ENCODE measurements at places on chromosomes 1 and 21.

DNA sequence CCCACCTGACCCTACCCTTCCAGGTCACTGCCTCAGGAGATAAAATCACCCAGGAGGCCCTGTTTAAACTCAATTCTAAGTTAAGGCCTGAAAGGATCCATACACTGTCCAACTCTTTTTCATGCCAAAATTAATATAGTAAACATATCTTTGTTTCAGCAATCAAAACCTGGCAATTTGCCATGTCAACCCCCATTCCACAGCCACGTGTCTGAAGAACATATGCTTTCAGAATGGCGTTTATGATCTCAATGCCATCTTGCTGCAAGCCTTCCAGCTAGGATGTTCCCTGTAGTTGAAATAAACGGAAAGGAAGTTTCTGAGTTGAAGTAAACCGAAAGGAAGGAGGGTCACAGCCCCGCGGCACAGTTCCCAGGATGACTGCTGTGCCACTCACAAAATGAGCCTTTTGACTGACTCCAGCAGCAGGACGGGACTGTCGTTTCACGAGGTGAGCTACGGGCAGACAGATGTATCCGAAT lies 472.0 kb downstream of the SMYD3 start:
- DNase-seq, result no peak

- DNase-seq, result no peak
Measured at GRCh38 chr1:5110508-5110907, 456.1 kb downstream of the AJAP1 start.

DNA sequence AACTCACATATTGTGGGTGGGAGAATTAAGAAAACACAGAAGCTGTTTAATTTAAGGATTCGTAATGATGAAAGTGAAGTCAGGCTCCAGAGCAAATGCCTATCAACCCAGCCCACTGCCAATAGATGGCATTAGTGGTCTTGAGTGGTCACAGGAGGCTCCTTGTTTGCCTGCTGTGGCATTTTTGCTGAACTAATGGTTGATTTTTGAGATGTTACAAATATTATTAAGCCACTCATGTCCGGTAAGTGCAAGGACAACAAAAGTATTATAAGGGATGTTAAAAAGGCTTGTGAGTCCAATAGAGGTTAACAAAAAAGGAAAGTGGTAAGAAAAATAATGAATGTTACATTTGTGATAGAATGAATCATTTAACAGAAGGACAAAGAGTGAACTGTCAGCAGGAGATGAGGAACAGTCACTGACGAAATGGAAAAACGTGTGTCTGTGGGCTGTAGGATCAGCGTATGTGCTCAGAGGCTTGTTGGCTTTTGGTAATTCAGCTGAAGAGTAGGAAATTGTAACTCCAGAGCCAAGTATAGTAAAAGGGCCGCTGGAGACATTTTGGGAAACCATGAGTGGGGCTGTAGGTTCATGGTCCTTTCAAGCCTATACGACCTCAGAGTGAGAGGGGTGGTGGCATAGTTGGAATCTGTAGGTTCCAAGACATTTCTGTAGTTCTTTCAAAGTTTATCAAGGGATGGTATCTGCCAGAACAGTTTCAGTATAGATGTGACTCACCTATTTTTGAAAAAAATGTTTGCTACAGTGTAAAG lies 11.2 kb downstream of the SFT2D2 start:
- DNase-seq, result no peak

DNA sequence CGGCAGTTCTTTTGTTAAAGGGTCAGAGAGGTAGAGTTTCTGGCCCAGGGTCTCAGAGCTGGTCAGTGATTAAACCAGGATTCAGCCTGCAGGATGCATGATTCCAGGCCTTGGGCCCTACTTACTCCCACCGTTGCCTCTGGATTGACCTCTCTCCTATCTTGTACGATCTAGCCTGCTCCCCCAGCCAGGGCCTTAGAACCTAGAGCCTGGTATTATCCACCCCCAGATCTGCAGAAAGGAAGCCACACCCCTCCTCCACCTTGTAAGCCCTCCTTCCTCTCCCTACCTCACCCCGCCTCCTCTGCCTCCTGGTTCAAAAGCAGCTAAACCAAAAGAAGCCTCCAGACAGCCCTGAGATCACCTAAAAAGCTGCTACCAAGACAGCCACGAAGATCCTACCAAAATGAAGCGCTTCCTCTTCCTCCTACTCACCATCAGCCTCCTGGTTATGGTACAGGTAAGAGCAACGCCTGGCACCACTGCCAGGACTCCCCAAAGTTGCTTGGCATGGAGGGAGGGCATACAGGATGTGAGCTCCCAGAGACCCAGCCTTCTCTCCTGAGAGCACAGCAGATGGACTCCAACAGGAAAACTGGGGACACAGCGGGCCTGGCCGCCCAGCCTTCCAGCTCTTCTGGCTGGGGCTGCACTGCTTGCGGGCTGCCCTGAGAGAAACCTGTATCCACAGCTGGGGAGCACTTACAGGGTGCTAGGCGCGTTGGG lies at the start of gene CD52:
Gene CD52 (plus strand): TSS at position 347 of the 726 bp plus-strand sequence. CDS start 60 bp downstream, at position 407.
- DNase-seq, result peak; percentile 36

DNA sequence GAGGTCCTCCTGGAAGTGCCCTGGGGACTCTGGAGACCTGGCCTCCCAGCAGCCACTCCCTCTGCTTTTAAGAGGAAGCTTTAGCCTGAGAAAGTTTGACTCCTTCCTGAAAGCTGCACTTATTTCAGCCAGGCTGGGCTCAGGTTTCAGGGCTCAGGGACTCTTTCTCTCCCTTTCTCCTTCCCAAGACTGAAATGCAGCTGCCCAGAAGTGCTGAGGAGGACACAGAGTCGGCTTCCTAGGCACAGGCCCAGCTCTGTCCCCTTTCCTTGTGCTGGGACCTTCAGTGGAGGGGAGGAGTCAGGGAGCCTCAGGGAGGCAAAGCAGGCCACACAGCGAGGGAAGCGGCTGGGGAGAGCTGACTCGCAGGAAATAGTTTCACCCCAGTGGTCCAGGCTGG lies 137.3 kb downstream of the NAV1 start:
- no peak for DNase-seq

GRCh38 chr1:169514566-169515270 lies 29.0 kb upstream of the SLC19A2 start:
- no peak for DNase-seq

DNA sequence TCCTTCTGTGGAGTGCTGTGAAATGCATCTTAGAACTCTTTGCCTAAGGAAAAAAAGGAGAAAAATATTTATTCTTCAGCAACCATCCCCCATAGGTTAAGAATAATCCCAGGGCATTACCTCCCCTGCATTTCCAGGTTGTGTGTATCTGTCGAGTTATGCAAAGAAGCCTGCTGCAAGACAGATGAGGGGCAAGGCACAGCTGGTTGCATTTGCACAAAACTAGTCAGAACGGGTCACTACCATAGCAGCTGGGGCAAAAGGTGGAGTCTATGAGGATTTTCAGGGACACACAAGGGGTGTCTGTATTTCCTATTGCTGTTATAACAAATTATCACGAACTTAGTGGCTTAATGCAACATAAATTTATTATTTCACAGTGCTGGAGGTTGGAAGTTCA lies 443.4 kb upstream of the C1orf87 start:
- DNase-seq, result no peak

GRCh38 chr1:221084681-221085080 lies 205.4 kb downstream of the HLX start:
- DNase-seq, result no peak

- DNase-seq, result no peak
Measured at GRCh38 chr21:26833460-26833939, 11.7 kb downstream of the ADAMTS1 start.

- no peak for DNase-seq
Measured at GRCh38 chr1:161502641-161503393, 2.4 kb upstream of the FCGR2A start.

- DNase-seq, result no peak
Measured at GRCh38 chr1:186993996-186994395, 165.2 kb downstream of the PLA2G4A start.

DNA sequence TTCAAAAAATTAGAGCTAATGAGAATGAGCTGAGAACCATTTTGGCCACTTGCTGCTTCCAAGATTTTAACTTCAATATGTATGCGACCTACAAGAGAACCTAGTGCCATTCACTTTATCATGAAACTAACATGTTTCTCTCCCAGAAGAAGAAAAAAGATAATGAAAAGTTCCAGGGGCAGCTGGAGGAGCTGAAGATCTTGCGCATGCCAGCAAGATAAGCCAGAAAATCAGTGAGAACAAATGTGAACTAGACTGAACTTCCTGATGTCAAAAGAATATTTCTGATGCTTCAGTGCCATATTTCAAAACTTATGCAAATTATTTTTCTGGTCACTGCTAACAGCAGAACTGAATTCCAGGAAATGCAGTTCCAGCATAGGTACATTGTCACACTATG lies 1265.1 kb downstream of the BRINP3 start:
- no peak for DNase-seq

DNA sequence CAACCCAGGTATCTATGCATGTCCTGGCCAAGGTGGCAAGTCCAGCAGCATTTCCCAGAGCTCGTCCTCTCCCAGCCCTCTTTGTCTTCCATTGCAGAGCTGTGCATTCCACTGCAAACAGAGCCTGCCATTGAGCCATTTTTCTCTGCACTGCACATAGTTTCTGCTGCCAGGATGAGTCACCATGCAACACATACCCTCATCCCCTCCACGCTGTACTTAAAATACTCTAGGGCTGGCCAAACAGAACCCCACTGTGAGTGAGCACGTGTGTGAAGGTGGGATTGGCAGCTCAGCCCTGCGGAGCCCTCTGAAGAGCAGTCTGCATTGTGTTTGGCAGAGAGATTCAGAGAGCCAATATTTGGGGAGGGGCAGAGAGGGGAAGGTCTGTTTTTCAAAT lies 3.9 kb upstream of the ATP1B1 start:
- no peak for DNase-seq

GRCh38 chr21:22224261-22224660 lies 1226.1 kb downstream of the NCAM2 start:
- DNase-seq, result no peak

DNA sequence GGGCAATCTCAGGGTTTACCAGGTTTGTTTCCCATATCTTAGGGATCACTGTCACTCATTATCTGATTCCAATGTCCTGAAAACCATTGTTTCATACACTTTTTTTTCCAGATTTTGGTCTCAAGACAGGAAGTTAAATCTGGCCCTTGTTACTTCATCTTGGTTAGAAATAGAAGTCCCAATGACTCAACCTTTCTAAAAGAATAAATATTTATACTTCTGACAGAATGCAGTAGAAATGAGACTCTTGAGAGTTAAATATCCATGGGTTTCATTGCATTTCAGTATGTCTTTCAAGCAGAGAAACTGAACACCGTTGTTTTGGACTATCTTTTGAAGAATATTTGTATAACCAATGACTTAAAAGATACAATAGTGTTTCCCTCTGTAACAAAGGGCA lies 19.8 kb upstream of the VCAM1 start:
- no peak for DNase-seq

- no peak for DNase-seq
Measured at GRCh38 chr1:29125237-29125641, 1.5 kb upstream of the TMEM200B start.

DNA sequence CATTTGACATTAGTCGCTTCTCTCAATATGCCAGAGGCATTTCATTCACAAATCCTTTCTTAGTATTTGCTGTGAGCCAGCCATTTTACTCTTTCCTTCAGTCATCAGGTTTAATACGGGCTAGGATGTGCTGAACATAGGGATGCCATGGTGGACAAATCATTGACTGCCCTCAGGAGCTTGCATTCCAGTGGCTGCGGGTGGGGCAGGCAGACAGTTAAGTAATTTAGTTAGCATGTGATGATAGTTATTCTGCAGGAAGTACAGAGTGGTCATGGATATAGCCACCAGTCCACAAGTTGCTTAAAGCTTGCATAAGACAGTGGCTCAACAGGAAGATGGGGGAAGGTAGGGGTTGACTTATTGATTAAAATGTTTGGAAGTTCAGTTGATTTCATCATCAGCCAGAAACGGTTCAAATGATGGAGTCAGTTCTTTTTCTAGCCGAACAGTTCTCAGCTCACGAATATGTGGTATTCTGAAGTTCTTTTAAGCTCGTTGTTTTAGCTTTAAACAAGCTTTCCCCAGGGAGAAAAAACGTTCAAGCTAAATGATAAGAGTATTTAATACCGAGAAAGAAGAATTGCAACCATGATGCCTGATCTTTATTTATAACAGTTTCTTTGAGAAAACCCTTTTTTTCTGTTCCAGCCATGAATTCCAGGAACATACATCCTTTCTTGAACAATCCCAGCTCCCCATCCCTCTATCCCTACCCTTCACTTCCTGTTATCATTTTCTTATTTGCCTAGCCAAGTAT lies 1.4 kb downstream of the SLC22A15 start:
- DNase-seq, result no peak

DNA sequence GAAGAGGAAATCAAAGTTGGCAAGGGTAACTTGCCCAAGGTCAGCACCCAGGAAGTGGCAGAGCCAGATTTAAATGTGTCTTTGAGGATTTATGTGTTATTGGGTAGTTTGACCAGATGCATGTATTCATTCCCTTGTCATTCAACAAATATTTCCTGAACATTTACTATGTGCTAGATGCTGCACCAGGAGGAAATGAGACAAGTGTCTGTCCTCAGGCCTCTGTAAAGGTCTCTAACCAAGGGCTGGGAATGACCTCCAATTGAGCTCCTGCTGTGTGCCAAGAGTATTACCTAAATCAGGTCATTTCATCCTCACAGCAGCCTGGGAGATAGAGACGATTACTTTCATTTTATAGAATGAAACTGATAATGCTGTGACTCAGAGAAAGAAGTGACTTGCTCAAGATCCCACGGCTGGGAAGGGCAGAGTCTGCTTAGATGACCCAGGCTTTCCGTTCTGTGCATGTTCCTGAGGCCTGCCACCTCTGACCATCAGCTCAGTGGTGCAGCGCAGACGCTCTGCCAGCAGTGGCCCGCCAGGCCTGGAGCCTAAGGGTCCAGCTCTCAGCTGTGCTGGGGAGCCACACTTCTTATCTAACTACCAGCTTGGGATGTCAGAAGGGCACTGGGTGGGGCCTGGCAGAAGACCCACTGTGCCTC lies 3.5 kb upstream of the TTC22 start:
- no peak for DNase-seq

DNA sequence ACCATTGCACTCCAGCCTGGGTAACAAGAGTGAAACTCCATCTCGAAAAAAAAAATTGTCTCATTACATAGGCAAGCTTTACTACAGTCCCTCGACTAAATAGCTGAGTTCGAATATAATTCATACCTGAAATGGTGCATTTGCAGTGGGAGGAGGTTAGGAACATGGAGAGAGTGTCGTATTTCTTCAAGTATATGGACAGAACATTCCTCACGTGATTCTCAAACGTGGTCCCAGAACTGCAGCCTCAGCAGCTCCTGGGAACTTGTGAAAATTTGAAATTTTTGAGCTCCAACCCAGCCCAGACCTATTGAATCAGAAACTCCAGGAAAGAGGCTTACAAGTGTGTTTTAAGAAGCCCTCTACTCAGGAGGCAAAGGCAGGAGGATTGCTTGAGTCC lies 7.2 kb downstream of the CDA start:
- no peak for DNase-seq

GRCh38 chr1:102365071-102365470 lies 368.3 kb upstream of the OLFM3 start:
- DNase-seq, result no peak
